ENCODE measurements at places on chromosomes 6 and 20.

- DNase-seq: no peak
These were observed 9.9 kb downstream of the ECI2 start for GRCh38 chr6:4125500-4125899.

DNA sequence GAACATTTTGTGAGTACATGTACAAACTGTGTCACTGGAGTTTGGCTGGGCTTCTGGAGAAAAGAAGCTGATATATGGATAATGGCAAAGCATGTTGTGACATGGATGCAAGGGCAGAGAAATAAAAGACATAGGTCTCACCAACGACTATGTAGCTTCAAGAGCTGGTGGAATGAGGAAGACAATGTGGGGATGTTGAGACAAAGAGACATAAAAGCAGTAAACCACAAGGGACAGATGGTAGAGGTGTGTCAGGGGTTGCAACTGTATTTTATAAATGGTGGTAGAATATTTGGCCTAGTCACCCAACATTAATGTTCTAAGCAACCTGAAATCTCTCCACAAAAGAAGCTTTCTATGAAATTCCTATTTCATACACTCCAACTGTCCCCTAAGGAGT, 199.0 kb downstream of the KCNQ5 start:
- no peak for DNase-seq

DNA sequence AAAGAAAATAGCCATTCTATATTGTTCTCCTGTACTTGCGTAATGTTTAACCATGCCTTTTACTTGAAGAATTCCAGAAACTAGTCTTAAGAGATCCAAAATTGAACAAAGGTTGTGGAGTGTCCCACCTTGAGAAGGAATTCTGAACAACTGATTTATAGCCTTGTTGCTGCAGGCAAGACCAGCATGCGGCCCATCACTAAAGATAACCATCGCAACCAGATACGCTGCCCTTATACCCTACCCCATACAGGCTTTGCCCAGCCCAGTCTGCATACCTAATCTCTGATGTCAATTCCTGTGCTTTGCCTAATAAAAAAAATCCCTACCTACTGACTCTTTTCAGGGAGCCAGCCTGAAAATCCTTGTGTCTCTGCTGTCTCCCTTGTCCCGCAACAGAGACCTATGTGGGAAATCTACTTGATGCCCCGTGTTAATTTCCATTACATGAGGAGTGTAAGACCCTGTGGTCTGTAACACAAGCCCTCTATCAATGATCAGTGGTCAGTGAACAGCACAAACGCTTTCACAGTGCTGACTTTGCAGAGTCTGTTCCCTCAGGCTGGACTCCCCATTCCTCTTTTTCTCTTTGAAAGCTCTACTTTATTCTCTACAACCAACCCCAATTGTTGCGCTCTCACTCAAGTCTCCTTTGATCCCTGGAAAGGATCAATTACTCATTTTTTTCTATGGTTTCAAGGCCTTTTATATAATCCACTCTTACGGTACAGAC, 125.7 kb upstream of the BTBD3 start:
- no peak for DNase-seq

DNA sequence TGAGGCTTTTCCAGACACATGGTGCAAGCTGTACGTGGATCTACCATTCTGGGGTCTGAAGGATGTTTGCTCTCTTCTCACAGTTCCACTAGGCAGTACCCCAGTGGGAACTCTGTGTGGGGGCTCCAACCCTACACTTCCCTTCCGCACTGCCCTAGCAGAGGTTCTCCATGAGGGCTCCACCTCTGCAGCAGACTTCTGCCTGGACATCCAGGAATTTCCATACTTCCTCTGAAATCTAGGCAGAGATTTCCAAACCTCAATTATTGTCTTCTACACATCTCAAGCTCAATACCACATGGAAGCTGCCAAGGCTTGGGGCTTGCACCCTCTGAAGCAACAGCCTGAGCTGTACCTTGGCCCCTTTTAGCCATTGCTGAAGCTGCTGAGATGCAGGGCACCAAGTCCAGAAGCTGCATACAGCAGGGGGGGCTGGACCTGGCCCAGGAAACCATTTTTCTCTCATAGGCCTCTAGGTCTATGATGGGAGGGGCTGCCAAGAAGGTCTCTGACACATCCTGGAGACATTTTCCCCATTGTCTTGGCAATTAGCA, 11.6 kb downstream of the PDSS2 start:
- DNase-seq: no peak

GRCh38 chr20:30484749-30485070, 772.8 kb upstream of the DEFB115 start:
- DNase-seq: peak; percentile 5

GRCh38 chr6:89657445-89658158, 19.1 kb upstream of the LYRM2 start:
- no peak for DNase-seq

GRCh38 chr6:157688960-157689599, 134.0 kb upstream of the SNX9 start:
- DNase-seq: no peak

GRCh38 chr6:17871836-17872235, 115.6 kb downstream of the KIF13A start:
- DNase-seq: no peak

GRCh38 chr20:44773070-44773829, 27.6 kb downstream of the KCNK15 start:
- DNase-seq: no peak

DNA sequence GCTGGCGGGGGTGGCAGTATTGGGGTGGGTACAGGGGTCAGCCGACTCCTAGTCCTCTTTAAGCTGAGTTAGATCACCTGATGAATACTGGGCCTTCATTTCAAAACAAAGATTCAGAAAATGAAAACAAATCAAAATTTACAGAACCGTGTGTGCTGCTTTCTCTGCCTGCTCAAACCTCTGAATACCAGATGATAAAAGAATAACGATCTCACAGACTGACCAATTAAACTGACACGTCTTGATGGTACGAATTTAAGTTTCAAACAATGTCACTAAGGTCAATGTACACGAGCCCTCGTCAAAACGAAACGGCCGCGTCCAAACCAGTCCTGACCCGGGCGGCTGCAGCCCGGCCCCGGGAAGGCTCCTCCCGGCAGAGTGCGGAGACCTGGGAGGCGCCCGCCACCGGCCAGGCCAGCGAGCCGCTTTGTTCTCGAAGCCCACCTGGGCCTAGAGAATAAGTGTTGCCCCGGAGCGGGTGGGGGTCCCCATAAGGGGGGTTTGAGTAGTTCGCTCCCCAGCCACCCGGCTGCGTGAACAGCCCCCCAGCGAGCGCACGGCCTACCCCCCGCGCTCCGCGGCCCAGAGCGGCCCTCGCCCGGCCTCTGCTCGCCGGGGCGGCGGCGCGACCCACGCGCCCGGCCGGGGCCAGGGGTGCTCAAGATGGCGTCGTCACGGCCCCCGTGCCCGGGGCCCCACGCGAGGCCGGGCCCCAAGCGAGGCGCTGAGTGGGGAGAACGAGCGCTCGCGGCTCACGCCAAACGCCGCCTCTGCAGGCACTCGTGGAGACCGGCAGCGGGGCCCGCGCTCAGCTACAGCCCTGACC, 728 bp downstream of the PSMA7 start:
- no peak for DNase-seq

DNA sequence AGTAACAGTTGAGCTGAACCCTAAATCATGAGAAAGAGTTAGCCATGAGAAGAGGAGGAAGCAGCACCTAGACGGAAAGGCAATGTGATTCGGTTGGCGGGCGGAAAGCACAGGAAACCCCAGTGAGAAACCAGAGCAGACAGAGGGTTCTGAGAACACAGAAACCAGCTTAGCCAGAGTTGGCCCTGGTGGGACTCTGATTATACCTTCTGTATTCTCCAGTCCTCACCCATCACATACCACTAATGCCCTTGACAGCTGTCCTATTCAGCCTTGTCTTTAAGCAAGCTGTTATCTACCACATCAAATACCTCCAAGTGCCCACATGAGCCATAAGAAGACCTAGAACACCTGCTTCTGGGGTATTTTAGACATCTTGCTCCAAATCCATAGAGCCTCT, 58.9 kb upstream of the LRRC1 start:
- DNase-seq: no peak
